ENCODE measurements at places on chromosomes 16 and 17.

DNA sequence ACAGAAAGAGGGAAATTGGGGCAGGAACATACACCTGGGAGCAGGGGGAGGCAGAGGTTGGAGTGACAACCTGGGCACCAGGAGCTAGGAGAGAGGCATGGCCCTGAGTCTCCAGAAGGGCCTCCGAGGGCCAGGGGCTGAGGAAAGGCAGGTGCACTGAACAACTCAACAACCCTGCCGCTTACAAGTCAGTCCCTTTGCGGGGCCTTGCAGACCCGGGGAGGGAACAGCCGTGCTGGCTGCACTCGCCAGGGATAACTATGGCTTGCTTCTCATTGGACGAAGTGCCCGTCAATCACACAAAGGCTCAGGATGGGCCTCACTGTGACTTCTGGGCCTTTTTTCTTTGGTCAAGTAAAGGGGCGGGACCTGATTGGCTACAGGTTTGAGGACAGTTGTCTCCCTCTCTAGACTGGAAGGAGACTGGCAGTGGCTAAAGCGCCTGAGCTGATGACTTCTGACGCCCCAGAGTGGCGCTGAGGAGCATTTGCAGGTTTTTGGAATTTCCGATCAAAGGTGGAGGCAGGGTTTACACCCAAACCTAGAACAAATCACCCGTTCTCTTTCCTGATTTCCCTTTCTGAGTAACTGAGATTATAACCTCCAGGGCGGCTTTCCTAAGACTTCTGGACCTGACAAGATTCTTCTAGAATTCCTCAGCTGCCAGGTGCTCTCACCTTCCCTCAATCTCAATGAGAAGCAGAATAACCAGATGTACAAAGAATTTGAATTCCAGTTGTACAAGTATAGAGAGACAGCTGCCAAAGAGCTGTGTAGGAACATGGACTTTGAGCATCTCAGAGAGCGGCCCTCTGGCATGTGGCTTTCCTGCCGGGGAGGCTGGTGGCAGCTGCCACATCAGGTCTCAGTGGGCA, 27.6 kb upstream of the ST6GALNAC2 start:
- DNase-seq: peak; percentile 5
- no peak overlapping the region for H3K4me3 ChIP-seq
- H3K4me1 ChIP-seq: peaks cover 7% of the 10 kb centered on the region

DNA sequence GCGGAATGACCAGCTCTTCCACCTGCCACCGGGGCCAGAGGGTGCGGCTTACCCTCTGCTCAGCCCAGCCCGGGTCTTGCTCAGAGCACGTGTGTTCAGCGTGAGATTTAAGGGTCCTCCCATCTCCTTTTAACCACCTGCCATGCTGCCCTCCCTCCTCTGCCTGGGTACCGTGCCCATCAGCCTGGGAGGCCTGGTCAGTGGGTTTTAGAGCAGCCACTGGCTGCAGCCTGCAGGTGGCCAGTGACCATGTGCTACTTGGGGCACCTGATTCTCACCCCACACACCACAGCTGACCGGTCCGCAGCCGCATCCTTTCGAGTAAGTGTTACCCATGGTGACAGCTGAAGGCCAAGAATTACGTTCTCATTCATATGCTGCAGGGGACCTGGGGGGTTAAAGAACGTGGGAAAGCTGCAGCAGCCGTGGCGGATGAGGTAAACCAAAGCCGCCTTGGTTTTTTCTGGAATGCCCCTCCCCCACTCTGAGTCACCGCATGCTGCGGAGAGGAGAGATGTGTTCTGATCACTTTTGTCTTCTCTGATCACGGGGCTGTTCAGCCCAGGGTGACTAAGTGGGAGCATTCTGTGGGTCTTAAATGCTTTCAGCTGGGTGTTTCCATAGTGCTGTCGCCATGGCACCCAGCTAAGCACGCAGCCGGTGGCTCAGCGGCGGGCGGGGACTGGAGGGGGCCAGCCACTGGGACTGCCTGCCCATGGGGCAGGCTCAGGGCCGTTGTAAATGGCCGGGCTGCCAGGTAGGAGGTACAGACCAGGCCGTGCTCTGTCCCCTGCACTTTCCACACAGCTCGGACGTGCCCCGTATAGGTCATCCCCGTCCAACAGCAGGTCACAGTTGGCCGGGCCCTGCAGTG, 59.8 kb downstream of the BAIAP2 start:
- H3K4me3 ChIP-seq: peak overlapping the region; percentile 42
- peaks cover 1% of the 10 kb centered on the region for H3K36me3 ChIP-seq
- H3K27me3 ChIP-seq: peaks cover 2% of the 10 kb centered on the region
- H3K4me1 ChIP-seq: peaks cover 41% of the 10 kb centered on the region

- no peak overlapping the region for H3K27ac ChIP-seq
- H3K4me3 ChIP-seq: no peak overlapping the region
- no peaks in the 10 kb centered on the region for H3K27me3 ChIP-seq
- peaks cover 3% of the 10 kb centered on the region for H3K4me1 ChIP-seq
Measured at GRCh38 chr17:17352836-17353624, 49.9 kb downstream of the NT5M start.

DNA sequence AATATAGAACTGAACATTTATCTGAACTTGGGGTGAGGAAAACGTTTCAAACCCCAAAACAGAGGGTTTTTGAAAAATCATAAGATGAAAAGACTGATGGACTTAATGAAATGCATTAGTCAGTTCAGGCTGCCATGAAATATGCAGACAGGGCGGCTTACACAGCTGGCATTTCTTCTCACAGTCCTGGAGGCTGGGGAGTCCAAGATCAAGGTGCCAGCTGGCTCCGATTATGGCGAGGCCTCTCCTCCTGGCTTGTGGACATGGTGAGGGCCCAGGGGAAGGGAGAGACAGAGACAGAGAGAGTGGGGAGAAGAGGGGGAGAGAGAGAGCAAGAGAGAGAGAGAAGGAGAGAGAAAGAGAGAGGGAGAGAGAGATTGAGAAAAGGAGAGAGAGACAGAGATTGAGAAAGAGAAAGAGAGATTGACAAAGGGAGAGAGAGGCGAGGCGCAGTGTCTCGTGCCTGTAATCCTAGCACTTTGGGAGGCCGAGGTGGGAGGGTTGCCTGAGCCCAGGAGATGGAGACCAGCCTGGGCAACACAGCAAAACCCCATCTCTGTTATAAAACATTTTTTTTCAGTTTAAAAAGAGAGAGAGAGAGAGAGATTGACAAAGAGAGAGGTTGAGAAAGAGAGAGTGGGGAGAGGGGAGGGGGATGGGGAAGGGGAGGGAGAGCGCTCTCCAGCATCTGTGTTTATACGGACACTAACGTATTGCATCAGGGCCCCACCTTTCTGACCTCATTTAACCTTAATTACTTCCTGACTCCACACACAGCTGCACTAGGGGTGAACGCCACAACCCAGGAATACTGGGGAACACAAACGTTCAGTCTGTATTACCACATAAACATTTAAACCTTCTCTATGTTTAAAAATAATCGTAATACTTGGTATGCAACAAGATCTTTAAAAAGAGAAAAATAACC, 24.6 kb upstream of the RPH3AL start:
- no peak for DNase-seq
- no peaks in the 10 kb centered on the region for H3K36me3 ChIP-seq
- H3K27me3 ChIP-seq: no peaks in the 10 kb centered on the region
- peaks cover 3% of the 10 kb centered on the region for H3K4me1 ChIP-seq
- H3K4me3 ChIP-seq: no peak overlapping the region

- H3K27me3 ChIP-seq: no peaks in the 10 kb centered on the region
- peaks cover 73% of the 10 kb centered on the region for H3K4me1 ChIP-seq
- H3K4me3 ChIP-seq: no peak overlapping the region
- H3K36me3 ChIP-seq: peaks cover 9% of the 10 kb centered on the region
Measured at GRCh38 chr16:11674001-11674817, 6.0 kb downstream of the SNN start.

DNA sequence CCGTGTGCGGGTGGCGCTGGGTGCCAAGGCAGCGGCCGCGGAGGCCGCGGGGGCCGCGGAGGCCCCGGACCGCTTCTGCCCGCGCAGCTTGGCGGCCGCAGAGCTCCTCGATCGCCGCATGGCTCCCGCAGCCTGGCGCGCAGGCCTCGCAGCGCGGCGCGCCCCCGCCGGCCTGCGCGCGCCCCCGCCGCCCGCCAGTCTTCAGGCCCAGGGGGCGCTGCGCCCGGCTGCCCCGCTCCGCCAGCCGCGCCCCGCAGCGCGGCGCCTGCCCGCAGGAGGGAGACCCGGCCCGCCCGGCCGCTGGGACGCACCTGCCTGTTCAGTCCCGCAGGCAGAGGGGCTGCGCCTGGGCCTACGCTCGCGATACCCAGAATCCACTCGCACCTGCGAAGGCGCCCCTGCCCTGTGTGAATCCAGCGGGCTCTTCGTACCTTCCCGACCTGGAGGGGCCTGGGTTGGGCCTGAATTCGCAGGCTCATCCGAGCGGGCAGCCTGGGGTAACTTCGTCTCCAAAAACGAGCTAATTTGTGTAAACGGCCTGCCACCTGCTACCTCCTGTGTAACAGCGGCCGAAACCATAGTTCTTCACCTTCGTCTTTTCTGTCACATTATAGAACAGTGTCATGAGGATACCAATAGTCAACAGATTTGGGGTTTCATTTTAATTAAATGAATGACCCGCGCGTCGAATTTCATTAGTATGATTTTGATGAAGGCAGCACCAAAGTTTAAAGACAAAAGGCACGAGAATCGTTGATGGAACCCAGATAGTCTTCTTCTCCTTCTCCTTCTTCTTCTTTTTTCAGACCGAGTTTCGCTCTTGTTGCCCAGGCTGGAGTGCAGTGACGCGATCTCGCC, at the start of gene CENPV:
Gene CENPV, minus strand, starts transcription at position 153 of the 858 bp plus-strand sequence. Its CDS starts 33 bp downstream, at position 120.
- peak; percentile 73 for DNase-seq
- H3K27ac ChIP-seq: peak within 1 kb of the TSS; percentile 87
- H3K36me3 ChIP-seq: peaks cover 26% of the 10 kb centered on the region
- H3K4me3 ChIP-seq: peak within 1 kb of the TSS; percentile 94
- H3K4me1 ChIP-seq: peaks cover 29% of the 10 kb centered on the region

- no peak overlapping the region for H3K4me3 ChIP-seq
- no peak for DNase-seq
- no peaks in the 10 kb centered on the region for H3K27me3 ChIP-seq
Measured at GRCh38 chr17:64152428-64153125, 22.6 kb upstream of the ERN1 start.

GRCh38 chr17:19905502-19905901, 37.8 kb upstream of the ULK2 start:
- H3K4me3 ChIP-seq: no peak overlapping the region
- peaks cover 56% of the 10 kb centered on the region for H3K36me3 ChIP-seq
- H3K4me1 ChIP-seq: peaks cover 8% of the 10 kb centered on the region
- peak overlapping the region; percentile 46 for H3K27ac ChIP-seq
- H3K27me3 ChIP-seq: no peaks in the 10 kb centered on the region

DNA sequence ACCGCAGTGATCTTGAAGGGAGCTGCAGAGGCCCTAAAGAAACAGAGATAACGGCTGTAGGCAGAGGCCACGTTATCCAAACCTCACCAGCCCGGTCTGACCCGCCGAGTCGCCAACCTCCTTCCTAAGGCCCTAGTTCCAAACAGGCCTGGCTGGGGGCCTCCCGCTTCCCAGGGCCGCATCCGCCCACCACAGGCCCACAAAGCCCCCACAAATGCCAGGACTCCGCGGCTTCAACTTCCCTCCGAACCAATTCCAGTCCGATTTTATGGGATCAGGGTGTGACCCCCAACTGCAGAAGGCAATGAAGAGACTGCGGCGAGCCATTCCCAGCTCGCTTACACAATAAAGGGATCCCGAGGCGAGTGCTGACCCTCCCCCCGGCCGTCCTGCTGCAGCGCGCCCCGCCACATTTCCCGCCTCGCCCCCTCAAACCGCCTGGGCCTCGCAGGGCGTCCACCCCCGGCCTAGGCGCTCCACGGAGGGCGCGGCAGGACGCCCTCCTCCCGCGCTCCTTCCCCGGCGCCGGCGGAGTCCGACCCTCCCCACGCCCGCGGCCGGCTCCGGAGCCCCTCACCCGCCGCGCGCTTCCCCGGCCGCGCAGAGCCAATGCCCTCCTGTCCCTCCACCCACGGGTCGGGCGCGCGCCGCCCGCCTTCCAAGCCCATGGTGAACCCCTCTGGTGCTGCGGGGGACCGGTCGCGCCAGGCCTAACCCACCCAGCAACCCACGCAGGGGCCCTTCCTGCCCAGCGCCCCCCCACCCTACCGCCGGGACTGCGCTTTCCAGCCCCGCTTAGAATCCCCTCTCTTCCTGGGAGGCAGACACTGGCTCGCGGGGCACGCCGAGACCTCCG, 926 bp downstream of the MYH10 start:
- no peak overlapping the region for H3K27ac ChIP-seq
- no peaks in the 10 kb centered on the region for H3K36me3 ChIP-seq
- peak; percentile 14 for DNase-seq
- H3K4me1 ChIP-seq: peaks cover 11% of the 10 kb centered on the region
- peak overlapping the region; percentile 87 for H3K4me3 ChIP-seq

GRCh38 chr17:64466019-64466735, 17.3 kb downstream of the MILR1 start:
- H3K4me3 ChIP-seq: no peak overlapping the region
- DNase-seq: no peak
- no peak overlapping the region for H3K27ac ChIP-seq
- no peaks in the 10 kb centered on the region for H3K36me3 ChIP-seq
- H3K27me3 ChIP-seq: no peaks in the 10 kb centered on the region

GRCh38 chr16:89561142-89561883, 831 bp downstream of the RPL13 start:
- H3K36me3 ChIP-seq: peaks cover 50% of the 10 kb centered on the region
- H3K4me1 ChIP-seq: peaks cover 61% of the 10 kb centered on the region
- H3K27me3 ChIP-seq: no peaks in the 10 kb centered on the region
- H3K4me3 ChIP-seq: peak overlapping the region; percentile 97

DNA sequence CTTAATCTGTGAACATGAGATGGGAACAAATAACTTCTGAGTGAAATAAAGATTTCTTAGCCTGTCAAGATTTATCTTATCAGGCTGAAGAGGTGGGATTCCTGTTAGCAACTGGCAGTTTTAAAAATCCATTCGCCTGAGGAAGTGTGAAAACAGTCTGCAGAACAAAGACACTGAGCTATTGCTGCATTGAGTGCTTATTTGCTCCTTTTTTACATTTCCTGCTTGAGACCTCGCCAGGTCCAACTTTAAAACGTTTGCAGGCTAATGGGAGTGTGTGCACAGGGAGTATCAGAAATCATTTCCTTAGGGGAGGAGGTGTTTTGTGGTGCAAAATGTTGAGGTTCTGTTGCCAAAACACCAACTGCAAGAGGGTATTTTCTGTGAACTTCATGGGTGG, 957.8 kb upstream of the RBFOX1 start:
- no peak overlapping the region for H3K4me3 ChIP-seq
- DNase-seq: no peak
- no peaks in the 10 kb centered on the region for H3K27me3 ChIP-seq
- no peaks in the 10 kb centered on the region for H3K36me3 ChIP-seq
- no peak overlapping the region for H3K27ac ChIP-seq
